CD4-positive, alpha-beta T cell treated with Interleukin-15 for 4 hours (primary cell): ENCODE measurements at places on chromosomes 6 and 20.

DNA sequence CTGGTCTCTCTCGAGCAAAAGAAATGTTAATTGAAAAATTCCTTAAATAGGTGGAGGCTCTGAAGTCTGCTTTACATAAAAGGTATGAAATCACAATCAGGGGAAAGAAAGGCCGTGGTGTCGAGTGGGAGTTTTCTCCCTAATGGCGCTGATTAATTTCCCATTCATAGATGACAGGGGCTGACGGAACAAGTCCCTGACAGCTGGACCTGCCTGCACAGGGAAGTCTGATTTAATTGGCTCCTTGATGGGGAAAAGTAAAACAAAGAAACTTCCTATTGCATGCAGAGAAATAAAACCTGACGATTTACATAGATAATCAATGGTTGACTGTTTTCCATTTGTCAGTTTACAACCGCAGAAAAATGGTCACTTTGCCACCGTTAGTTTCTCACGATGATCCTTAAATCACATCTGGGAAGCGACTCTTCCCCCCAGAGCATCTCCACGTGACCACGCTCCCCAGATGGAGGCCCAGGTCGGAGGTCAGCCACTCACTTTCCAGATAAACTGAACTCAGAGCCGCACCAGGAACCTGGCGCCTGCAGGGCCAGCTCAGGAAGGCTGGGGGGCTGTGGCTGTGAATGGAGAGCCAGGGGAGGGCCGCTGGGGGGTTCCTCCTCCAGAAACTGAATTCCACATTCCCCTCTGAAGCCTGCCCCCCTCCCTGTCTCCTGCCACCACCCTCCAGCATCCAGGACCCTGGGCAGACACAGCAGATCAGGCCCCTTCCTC lies 55.3 kb downstream of the DLL1 start:
- DNase-seq: no peak

- DNase-seq: no peak
Observed at GRCh38 chr6:149445573-149445972, 39.2 kb downstream of the ZC3H12D start.

GRCh38 chr6:157253699-157254098 lies 69.6 kb downstream of the TMEM242 start:
- DNase-seq: no peak

- no peak for DNase-seq
Observed at GRCh38 chr6:41872147-41872546, 23.0 kb downstream of the USP49 start.

GRCh38 chr6:167130712-167131684 lies 8.1 kb downstream of the CCR6 start:
- peak; percentile 36 for DNase-seq

GRCh38 chr6:25748049-25748448 lies 6.5 kb upstream of the SLC17A4 start:
- no peak for DNase-seq

DNA sequence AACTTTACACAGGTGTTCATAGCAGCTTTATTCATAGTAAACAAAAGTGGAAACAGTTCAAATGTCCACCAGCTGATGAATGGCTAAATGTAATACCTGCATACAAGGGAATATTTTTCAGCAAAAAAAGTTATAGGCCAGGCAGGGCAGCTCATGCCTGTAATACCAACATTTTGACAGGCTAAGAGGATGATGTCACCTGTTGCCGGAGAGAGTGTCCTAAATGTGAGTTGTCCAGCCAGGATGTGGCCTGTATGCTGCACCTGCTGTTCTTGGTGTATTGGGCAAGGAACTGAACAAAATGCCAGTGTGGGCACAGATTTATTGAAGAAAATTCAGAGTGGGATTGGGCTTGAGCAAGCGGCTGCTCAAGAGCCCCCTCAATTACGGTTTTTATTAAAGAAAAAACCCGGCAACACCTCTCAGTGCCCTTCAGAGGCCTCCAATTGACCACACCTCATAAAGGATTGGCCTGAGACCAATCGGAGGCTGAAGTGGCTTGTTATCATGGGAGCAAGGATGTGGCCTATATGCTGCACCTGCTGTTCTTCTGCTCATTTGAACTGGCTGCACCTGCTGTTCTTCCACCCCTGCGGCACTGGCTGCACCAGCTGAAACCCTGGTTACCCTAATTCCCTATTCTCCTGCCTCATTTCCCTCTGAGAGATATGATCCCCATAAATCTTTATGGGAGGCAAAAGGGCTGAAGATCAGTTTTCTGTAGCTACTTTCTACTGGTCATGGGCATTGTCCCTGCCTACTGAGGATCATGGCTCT lies 164.3 kb upstream of the PROKR2 start:
- DNase-seq: no peak

GRCh38 chr6:127582777-127583462 lies 5.9 kb downstream of the C6orf58 start:
- DNase-seq: no peak

- DNase-seq: no peak
Observed at GRCh38 chr6:40195428-40196134, 261.3 kb upstream of the MOCS1 start.

DNA sequence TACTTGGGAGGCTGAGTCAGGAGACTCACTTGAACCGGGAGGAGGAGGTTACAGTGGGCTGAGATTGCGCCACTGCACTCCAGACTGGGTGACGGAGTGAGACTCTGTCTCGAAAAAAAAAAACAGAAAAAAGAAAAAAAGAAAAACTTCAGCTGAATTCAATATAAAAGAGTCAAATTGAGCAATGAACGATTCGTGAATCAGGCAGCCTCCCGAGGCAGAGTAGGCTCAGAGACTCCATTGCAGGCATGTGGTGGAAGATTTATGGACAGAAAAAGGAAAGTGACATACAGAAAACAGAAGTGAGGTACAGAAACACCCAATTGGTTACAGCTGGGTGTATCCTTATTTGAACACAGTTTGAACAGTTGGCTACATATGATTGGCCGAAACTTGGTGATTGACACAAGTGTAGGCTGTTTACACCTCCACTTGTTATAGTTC lies 56.3 kb downstream of the HLA-DPB1 start:
- no peak for DNase-seq

DNA sequence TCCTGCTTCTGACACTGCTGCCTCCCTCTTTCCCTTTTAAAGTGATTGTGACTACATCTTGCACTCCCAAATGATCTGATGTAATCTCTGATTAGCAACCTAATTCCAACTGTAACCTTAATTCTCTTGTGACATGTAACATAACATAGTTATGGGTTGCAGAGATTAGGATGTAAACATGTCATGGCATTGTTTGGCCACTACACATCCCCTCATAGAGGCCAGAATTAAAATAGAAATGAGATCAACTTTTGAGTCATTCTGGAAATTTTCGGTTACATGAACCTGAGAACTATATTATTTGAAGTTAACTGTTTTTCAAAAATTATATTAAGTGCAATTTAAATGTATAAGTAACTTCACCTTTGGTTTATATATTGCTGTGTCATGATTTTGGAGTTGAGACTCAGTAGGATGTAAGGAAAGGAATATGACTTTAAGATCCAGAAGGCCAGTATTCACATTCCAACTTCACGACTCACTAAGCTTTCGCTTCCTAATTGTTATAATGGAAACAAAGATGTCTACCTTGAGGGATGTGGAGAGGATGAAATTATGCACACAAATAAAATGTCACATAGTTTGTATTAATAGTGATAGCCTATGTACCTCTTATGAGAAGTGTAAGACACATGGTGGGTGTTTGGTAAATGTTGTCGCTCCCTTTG lies 611.9 kb upstream of the MAP3K7 start:
- DNase-seq: no peak

DNA sequence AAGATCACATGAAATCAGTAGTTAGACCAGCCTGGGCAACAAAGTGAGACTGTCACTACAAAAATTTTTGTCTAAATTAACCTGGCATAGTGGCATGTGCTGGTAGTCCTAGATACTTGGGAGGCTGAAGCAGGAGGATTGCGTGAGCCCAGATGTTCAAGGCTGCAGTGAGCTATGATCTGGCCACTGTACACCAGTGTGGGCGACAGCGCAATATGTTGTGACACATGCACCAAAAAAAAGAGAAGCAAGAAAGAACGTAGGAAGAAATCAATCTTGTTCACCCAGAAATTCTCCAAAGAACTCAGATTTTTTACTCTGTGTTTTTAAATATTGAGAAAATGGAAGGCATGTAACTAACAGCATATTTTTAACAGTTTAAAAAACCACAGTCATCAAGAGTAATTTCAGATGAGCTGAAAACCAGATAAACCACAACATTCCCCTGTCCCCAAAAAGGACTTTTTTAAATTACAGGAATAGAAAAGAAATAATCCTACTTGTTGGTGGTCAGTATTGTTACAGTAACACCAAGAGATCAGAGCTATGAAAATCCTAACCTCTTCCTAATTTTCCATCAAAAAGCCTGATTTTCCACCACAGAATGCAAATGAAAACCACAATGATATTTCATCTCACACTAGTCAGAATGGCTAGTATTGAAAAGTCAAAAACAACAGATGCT lies 240.2 kb downstream of the KHDC1L start:
- DNase-seq: no peak

- DNase-seq: peak; percentile 34
Observed at GRCh38 chr20:33947709-33948295, 45.9 kb upstream of the RALY start.

- DNase-seq: no peak
Observed at GRCh38 chr6:140915551-140915950, 1217.2 kb upstream of the GJE1 start.

GRCh38 chr6:26514984-26515383 lies 14.9 kb downstream of the BTN1A1 start:
- DNase-seq: no peak

DNA sequence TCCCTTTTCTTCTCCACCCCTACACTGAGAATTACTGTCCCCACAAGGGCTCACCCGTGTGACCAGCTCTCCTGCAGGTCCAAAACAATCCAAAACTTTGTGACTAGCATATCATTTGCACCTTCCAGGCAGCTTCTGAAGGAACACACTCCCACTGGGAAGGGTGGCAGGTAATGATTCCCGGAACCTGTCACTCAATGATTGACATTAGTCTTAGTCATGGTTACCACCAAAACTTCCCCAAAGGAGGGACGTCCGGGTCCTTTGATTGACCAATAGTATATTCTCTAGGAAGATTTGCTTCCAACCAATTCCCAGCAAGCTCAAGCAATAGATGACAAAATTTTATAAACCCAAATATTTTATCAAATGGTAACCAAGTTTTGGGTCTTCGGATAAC lies 127.7 kb upstream of the MYLIP start:
- no peak for DNase-seq

DNA sequence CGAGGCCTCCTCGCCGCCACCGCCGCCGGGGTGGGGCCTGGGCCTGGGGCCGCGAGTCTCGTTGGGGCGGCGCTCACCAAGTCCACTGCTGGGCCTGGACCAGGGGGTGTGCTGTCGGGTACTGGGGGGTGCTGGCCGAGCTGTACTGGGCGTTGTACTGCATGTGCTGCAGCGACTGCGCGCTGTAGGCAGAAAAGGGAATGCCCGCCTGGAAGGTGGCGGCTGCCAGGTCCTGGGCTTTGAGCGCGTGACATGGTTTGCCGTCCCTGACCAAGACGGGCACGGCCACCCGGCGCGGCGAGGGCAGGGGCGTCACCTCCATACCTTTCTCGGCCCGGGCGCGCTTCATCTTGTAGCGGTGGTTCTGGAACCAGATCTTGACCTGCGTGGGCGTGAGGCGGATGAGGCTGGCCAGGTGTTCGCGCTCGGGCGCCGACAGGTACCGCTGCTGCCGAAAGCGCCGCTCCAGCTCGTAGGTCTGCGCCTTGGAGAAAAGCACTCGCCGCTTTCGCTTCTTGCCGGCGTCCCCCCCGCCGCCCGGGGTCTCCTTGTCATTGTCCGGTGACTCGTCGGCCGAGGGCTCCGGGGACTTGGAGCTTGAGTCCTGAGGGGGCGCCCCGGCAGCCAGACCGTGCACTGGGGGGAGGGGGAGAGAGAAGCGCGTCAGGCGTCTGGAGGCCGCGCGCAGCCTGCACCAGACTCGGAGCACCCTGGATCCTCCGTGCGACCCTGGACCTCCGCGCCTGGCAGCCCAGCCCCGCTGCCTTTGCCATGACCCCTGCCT lies 1.8 kb downstream of the NKX2-2 start:
- no peak for DNase-seq

DNA sequence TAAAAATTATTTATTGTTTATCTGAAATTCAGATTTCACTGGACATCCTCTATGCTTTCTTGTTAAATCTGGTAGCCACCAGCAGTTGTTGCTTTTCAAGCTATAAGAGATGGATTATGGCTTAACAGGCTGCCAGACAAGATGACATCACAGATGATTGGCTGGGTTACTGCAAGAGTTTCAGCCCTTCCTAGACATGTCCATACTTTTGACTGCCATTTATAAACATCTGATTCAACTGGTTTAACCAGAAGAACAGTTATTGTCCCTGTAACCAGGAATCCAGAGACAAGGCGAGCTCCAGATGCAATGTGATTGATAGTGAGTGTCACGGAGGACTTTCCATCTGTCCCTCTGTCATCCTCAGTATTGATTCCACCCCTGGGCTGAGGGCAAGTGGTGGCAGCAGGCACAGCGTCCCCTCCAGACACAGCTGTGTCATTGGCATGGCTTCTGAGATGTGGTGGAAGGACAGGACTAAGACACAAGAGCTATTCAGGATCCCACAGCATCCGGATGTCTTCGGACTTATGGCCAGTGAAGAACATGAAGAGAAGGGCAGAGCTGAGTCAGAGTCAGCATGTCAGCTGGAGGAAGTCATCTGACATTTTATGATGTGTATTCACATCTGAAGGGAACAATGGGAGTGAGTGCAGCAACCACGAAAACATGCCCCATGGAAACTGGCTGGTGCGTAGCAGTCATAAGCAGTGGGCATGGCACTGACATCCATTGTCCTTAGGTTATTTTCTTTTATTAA lies 284.5 kb upstream of the CDYL start:
- no peak for DNase-seq

DNA sequence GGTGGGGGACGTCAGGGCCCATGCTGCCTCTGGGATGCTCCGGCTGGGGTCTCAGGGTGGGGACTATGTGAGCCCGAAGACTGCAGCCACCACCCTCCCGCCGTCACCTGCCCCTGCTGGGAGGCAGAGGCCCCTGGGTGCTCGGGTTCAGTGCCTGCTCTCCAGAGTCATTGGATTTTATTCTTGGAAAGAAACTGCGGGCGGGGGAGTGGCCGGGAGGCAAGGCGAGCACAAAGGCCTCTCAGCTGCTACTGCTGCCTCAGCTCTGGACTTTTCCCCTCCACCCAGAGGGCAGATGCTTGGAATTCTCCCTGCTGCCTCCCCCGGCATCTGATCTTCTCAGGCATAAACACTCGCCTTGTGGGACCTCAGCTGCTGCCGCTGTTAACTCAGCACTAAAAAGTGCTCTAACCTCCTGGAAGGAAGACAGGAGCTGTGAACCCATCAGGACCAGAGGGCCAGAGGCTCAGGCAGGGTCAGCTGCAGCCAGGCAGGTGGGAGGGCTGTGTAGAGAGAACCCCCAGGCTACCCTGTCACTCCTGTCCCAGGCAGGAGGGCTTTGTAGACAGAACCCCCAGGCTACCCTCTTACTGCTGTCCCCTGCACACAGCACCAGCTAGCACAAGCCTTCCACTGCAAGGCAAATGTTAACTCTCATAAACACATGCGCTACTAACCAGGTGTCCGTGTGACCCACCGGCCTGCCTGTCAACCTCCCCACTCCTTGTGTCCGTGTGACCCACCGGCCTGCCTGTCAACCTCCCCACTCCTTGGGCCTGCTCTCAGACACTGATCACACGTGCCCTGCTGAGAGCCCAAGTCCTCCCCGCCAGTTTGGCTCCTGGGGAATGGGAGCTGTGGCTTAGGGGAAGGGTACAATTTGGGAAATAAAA lies 9.4 kb upstream of the FRMD1 start:
- DNase-seq: no peak

GRCh38 chr20:13322198-13322597 lies 101.1 kb downstream of the ISM1 start:
- DNase-seq: no peak
